Non-pigmented ciliary epithelial cell (primary cell): ENCODE measurements at places on chromosomes 7 and 10.

DNA sequence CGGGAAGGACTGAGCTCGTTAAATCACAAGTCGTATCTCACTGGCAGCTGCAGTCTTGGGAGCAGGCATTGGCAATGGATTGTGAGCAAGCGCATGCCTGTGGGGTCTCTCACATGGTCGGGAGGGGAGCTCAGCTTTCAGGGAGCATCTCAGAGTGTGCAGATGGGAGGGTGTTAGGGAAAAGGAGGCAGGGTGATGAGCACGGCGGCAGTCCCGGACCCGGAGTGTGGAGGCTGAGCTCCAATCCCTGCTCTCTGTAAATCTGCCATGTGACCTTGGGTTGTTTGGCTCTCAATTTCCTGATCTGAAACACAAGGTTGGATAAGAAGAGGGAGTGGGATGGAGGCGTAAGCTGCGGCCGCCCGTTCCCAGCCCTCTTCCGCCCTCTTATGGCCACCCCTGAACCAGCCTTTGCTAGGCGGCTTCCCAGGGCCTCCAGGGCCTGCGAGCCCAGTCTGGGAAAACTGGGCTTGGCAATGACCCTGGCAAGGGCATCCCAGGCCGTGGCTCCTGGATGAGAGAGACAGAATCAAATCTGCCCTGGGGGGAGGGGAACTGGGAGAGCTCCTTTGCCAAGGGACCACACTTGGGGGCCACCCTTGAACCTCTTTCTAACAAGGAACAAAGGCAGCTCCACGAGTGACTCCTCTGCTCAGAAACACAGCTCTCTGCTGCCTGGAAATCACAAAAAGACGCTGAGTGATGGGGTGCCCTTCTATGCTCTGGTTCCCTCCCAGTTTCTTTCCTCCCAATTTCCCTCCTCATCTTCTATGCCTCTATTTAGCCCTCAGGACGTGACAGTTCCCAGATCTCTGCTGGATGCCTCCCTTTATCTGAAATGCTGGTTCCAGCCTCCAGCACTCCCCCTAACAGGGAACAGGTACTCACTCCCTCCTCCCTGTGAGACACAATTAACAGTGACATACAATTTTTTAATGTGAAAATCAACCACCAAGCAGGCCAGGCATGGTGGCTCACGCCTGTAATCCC is 41.7 kb upstream of the LOXL4 start:
- no peak for DNase-seq

DNA sequence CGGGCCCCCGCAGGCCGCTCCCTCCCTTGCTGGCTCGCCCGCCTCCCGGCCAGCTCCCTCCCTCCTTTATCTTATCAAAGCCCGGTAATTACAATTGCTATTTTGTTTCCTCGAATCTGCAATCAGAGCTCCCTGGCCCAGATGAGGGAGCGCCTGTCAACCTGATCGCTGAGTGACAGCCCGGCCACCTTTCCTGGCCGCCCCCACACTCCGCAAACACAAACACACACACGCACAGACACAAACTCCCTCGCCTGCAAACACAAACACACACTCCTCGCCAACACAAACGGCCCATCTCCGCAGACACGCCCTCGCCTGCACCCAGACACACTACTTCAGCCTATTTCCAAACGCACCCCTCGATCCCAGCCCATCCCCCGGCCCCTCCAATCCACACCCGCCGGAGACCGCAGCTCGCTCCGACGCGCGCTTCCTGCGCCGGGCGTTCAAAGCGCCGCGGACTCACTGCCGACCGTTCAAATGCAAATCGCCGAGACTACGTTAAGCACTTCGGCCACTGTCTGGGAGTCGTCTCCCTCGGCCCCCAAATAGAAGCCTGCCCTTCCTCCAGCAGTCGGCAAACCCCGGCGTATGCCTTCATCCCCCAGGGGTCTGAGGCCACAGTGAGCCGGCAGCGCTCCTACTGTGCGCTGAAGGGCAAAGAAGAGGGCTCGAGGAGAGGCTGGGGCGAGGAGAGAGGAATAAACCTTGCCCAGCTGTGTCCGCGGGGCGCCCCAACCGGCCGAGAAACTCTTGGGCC is 3.0 kb upstream of the FGF8 start:
- DNase-seq, result no peak

DNA sequence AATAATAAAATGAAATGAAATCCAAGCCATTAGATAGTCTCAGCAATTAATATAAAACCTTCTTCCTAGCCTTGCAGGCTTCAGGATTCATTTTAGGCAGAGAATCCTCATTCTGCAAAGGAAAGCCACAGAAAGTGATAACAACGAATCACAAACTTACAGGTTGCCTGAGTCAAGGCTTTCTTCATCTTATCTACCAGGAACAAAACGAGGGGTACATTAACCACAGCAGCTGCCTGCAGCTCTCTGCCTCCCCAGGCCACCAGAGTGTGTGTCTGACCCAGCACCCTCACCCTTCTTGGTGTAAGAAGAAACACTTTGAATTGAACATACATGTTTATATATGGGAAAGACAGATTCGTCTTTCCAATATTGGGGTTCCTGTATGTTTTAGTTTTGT is 12.5 kb upstream of the TNS3 start:
- DNase-seq, result no peak

GRCh38 chr7:106392590-106392989 is 107.8 kb upstream of the NAMPT start:
- DNase-seq, result no peak

DNA sequence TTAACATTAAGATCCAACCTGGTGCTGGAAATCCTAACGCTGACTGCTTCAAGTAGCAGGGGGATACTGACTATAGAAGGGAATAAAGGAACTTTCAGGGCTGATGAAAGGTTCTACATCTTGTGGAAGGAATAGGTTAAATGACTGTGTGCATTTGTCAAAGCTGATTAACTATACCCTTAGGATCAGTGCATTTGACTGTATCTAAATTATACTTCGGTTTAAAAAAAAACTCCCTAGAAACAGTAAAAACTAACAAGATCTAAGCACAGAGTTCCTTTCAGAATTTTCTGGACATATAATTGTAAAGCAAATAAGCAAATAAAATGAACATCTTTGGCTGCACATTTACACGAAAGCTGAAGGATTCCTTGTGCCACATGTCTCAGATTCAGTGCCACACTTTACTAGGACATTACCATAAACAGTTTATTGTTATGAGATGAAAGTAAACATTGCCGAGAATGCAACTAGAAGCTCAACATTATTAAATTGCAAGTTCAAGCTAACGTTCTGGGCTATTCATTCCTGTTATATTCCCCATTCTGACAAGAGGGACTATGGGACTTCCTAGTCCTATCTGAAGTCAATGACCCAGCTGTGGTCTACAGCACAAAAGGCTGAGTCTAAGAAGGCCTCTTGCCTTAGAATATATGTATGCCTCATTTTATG is 20.7 kb downstream of the ANK3 start:
- DNase-seq, result no peak

- DNase-seq, result no peak
Observed at GRCh38 chr10:77325233-77325537, 312.4 kb downstream of the KCNMA1 start.

GRCh38 chr7:123657304-123657685 is 1.6 kb downstream of the LMOD2 start:
- DNase-seq, result no peak

- no peak for DNase-seq
Observed at GRCh38 chr10:88944813-88945212, 7.8 kb downstream of the ACTA2 start.

GRCh38 chr10:60977161-60978122 is 33.5 kb upstream of the RHOBTB1 start:
- no peak for DNase-seq

DNA sequence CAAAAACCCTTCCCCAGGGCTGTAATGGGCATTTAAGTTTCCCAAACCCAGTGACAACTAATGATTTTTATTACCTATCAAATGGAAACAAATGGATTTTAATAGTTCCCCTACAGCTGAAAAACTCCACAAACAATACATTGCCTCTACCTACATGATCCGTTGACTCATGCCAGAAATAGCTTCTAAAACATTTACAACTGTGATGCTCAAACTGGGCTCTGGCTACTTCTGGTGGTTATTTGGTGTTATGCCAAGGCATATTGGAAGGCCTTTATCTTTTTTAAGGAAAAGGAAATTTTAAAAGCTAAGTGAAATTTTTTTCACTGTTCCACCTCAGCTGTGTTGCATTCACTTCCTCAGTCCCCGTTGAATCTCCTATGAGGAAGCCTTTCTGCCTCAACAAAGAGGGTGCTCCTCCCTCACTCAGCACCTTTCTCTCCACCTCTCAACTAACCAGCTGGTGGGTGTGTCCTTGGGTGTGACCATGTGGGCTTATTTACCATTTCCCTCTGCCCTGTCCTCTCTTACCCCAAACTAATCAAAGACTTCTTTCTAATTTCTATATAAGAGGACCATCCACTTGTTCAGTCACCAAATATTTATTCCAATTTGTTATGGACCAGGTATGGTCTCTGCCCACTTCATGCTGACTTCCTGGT is 82.9 kb downstream of the PRTFDC1 start:
- DNase-seq, result no peak

DNA sequence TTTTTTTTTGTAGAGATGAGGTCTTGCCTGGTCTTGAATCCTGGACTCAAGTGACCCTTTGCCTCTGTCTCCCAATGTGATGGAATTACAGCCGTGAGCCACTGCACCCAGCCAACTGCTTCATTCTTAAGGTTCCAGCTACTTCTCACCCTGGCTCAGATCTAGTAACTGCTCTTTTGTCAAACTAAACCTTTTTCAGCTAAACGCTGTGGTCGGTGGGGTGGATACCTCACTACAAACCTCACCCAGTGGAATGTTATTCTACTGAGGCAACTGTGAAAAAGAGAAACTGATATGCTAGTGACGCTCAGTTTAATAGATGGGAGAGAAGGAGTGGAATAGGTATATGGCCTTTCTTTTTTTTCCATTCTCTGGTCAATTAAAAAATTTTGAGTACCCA is 1.7 kb upstream of the MRLN start:
- no peak for DNase-seq

DNA sequence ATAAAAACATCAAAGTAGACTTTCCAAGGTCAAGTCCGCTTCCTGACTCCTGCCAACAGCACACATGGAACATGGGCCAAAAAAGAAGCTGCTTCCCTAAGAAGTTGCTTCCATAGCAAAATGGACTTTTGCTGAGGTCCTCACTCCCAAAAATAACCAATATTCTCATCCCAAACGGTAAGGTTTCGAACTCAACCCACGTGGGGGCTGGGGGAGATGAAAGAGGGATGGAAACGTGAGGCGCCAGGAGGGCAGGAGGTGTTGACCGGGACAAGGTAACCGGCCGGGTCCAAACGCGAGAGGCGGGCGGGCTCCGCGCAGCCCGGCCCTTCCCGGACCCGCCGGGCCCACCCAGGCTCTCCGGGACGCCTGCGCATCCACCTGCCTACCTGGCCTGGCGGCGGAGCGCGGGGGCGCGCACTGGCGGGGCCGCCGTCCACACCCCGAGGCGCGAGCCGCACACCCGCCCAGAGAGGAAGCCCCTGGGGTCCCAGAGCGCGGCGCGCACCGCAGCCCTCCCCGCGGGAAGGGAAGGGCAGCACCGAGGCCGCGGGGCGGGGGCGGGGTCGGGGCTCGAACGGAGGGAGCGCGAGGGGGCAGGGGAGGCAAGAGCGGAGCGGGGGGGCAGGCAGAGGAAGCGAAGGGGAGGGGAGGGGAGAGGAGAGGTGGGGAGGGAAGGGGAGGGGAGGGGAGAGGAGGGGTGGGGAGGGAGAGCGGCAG is 742 bp downstream of the LMBR1 start:
- DNase-seq, result no peak

GRCh38 chr10:45500798-45501197 is 126.8 kb downstream of the ALOX5 start:
- DNase-seq, result no peak
